Mesendoderm (in vitro differentiated cells): ENCODE measurements at places on chromosomes 2 and 18.
A peak's percentile ranks its signal among the peaks of the same experiment; 100 is the strongest.

DNA sequence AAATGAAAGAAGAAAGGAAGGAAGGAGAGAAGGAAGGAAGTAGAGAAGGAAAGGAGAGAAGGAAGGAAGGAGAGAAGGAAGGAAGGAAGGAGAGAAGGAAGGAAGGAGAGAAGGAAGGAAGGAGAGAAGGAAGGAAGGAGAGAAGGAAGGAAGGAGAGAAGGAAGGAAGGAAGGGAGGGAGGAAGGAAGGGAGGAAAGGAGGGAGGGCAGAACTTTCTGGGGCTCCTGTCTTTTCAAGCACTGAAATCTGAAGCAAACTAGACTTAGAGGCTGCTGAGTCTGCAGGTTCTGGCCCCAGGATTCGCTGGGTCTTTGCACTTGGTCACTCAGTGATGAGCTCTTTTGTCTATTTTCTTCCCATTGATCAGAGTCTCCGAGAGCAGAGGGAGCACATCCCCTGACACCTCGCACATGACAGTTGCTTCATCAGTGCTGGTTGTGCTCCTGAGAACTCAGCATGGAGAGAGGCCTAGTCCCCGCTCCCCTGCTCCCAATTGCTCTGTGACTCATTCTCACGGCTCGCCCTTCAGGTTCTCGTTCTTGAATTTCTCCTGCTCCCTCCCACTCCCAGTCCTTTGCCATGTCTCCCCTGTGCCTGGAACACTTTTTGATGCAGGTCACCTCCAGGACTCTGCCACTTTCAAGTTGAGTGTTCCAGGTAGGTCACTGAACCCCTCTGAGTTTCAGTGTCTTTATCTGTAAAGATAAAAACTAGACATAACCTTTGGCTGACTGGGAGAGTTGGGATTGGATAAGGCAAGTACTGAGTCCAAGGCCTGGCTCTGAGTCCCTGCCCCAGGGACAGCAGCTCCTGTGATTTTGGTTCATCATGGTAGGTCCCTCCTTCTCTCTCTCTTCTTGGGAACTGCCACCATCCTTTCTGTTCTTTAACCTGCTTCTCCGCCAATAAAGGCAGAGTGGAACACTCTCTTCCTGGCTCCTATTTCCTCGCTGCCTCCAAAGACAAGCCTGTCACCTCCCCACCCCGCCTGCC, 55.2 kb downstream of the TNP1 start:
- no peaks in the 10 kb centered on the region for H3K36me3 ChIP-seq
- H3K4me1 ChIP-seq: no peaks in the 10 kb centered on the region
- DNase-seq: peak; percentile 26
- no peak overlapping the region for H3K4me3 ChIP-seq
- no peak overlapping the region for H3K27ac ChIP-seq

DNA sequence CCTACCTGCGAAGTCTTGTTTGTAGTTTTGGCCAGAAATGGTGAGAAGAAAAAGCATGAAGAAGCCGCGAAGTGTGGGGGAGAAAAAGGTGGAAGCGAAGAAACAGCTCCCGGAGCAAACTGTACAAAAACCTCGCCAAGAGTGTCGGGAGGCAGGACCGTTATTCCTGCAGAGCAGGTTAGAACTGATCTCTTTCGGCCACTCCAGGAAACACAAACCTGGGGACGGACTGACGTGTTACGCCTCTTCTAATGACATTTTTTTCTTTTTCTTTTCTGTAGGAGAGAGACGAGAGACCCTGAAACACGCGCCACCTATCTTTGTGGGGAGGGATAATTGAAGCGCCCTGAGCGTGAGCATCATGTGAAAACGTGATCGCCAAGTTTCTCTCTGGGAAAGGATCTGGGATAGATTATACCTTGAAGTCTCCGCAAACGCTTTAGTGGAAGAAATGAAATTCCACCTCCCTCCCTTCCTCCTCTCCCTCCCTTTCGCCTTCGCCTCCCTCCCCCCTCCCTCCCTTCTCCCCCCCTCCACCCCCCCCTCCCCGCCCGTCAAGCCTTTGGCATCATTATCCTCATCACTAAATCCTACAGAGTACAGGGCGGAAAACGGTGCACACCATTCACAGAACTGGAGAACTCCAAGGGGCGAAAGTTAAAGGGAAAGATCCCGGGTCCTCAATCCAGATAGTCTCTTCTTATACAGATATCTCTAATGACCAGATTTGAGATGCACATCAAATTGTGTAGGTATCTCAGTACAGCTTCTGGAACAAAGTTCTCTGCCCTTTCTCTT, at the start of gene ZEB2:
TSS of gene ZEB2 (minus strand) at position 186 of the 798 bp plus-strand sequence. CDS start 2,769 bp downstream, outside the sequence.
- H3K27me3 ChIP-seq: peaks cover 16% of the 10 kb centered on the region
- no peak within 1 kb of the TSS for H3K27ac ChIP-seq
- peak; percentile 83 for DNase-seq

- no peaks in the 10 kb centered on the region for H3K27me3 ChIP-seq
- no peak overlapping the region for H3K4me3 ChIP-seq
- no peak overlapping the region for H3K27ac ChIP-seq
- no peaks in the 10 kb centered on the region for H3K4me1 ChIP-seq
- no peaks in the 10 kb centered on the region for H3K36me3 ChIP-seq
Observed at GRCh38 chr2:18106841-18107240, 228.4 kb downstream of the KCNS3 start.

DNA sequence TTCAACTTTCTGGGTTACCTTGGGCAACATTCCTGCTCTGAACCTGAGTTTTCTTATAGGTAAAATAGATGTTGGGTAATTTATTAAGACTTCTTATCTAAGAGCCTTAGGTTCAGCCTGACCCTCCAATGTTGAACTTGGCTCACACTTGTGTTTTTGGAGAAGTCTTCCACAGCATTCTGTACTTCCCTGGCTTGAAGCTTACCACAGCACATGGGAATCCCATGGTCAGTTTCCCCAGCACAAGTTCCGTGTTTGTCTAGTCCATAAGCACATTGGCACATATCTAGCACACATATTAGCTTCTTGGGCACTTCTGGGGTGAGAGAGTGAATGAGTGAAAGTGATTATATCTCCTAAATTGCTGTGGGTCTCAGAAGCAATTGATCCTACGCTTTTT, 782.5 kb upstream of the HS6ST1 start:
- no peak for DNase-seq
- H3K27me3 ChIP-seq: no peaks in the 10 kb centered on the region
- no peaks in the 10 kb centered on the region for H3K4me1 ChIP-seq
- no peak overlapping the region for H3K4me3 ChIP-seq
- no peaks in the 10 kb centered on the region for H3K36me3 ChIP-seq

- no peaks in the 10 kb centered on the region for H3K27me3 ChIP-seq
- H3K4me1 ChIP-seq: no peaks in the 10 kb centered on the region
- H3K4me3 ChIP-seq: no peak overlapping the region
- no peak overlapping the region for H3K27ac ChIP-seq
- H3K36me3 ChIP-seq: no peaks in the 10 kb centered on the region
Observed at GRCh38 chr2:133682347-133682746, 114.1 kb upstream of the NCKAP5 start.

DNA sequence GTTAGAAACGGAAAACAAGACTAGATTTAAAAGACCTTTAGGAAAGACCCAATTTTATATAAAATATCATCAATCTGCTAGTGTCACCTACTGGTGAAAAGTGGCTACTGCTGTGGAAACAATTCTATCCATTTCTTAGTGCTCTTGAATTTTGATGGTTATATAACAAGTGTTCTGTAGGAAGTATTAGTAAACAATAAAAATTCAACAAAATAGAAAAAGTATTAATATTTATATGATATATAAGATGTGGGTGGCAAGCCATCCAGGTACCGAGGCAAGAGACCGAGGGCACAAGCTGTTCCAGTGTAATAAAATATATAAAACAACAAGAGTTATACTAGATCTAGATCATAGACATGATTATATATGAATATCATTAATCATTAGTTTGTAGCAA, 6.2 kb upstream of the TMEM87B start:
- no peaks in the 10 kb centered on the region for H3K27me3 ChIP-seq
- peaks cover 10% of the 10 kb centered on the region for H3K4me1 ChIP-seq
- H3K4me3 ChIP-seq: no peak overlapping the region
- no peak overlapping the region for H3K27ac ChIP-seq

- no peaks in the 10 kb centered on the region for H3K36me3 ChIP-seq
- no peak overlapping the region for H3K4me3 ChIP-seq
- no peaks in the 10 kb centered on the region for H3K27me3 ChIP-seq
- no peaks in the 10 kb centered on the region for H3K4me1 ChIP-seq
- no peak for DNase-seq
- no peak overlapping the region for H3K27ac ChIP-seq
Observed at GRCh38 chr2:101231240-101231639, 21.4 kb upstream of the CNOT11 start.

- no peak overlapping the region for H3K4me3 ChIP-seq
- no peaks in the 10 kb centered on the region for H3K4me1 ChIP-seq
- H3K36me3 ChIP-seq: no peaks in the 10 kb centered on the region
- H3K27me3 ChIP-seq: no peaks in the 10 kb centered on the region
- H3K27ac ChIP-seq: no peak overlapping the region
Observed at GRCh38 chr18:70385474-70385873, 96.6 kb downstream of the SOCS6 start.

- peaks cover 3% of the 10 kb centered on the region for H3K4me1 ChIP-seq
- no peaks in the 10 kb centered on the region for H3K36me3 ChIP-seq
- peak; percentile 15 for DNase-seq
Observed at GRCh38 chr18:3832025-3832638, 382.2 kb downstream of the TGIF1 start.

DNA sequence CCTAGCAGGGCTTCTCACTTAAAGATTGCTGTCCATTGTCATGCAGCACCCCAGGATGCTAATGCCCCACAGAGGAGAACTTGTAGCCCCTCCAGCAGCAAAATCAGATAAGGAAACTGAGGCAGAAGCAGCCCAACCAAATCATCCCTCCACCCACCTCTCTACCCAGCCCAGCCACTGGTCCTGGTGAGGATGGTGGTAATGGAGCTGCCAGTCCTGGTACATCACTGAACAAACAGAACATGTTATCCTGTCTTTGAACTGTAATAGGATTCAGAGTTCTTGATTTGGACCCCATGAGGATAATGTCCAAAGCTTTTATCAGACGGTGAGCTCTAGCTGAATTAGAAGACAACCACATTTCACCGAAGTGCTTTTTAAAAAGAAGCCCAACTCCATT, 113.2 kb downstream of the MRO start:
- no peaks in the 10 kb centered on the region for H3K4me1 ChIP-seq
- no peak overlapping the region for H3K4me3 ChIP-seq
- no peak overlapping the region for H3K27ac ChIP-seq
- no peaks in the 10 kb centered on the region for H3K36me3 ChIP-seq
- DNase-seq: no peak

- H3K4me1 ChIP-seq: no peaks in the 10 kb centered on the region
- no peak overlapping the region for H3K27ac ChIP-seq
- DNase-seq: no peak
- no peaks in the 10 kb centered on the region for H3K36me3 ChIP-seq
- no peaks in the 10 kb centered on the region for H3K27me3 ChIP-seq
- no peak overlapping the region for H3K4me3 ChIP-seq
Observed at GRCh38 chr2:196827356-196827755, 18.2 kb upstream of the C2orf66 start.

GRCh38 chr2:71589763-71590162, 136.4 kb downstream of the DYSF start:
- H3K4me3 ChIP-seq: no peak overlapping the region
- H3K27me3 ChIP-seq: no peaks in the 10 kb centered on the region
- no peaks in the 10 kb centered on the region for H3K4me1 ChIP-seq
- no peak overlapping the region for H3K27ac ChIP-seq

DNA sequence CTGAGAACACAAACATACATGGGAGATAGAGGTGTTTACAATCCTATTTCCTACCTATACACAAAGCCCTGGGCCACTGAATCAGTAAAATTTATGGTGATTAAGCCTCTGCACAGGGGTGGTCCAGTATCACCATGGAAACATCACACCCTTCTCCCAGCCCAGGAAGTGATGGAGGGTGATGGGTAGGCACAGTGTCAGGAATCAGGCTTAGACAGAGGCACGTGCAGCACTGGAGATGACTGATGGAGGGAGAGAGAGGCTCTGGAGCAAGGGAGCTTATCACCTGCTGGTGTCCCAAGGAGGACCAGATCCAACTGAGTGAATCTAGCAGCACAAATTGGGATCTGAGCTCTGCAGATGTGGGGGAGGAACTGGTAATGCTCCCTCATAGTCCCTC, 117.2 kb downstream of the RPIA start:
- no peak overlapping the region for H3K4me3 ChIP-seq
- no peaks in the 10 kb centered on the region for H3K36me3 ChIP-seq
